ENCODE measurements at places on chromosomes 11 and 22.
A peak's percentile ranks its signal among the peaks of the same experiment; 100 is the strongest.

DNA sequence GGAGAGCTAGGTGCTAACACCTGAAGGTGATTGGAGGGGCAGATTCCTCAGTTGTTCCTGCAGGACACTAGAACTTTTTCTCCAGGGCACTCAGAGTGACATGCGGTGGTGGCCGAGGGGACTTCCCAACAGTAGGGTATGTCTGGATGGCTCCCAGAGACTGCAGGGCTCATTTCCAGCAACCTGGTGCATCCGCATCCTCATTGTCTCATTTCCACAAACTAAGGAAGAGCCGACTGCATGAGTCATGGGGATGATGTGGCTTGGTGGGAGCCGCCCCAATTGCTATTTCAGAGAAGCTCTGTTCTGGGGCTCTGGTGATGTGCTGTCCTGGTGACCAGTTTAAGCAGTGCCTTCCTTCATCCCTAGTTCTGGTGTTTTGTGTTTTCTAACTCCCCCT, 2.8 kb upstream of the ROBO4 start:
- DNase-seq = no peak

- no peak for DNase-seq
Measured at GRCh38 chr11:3213659-3214419, 4.8 kb downstream of the MRGPRG start.

- DNase-seq = no peak
Measured at GRCh38 chr11:19237813-19238212, 2.9 kb downstream of the E2F8 start.

- no peak for DNase-seq
Measured at GRCh38 chr11:75200051-75200450, 40.5 kb upstream of the TPBGL start.

- DNase-seq = peak; percentile 18
Measured at GRCh38 chr11:66543263-66544107, 2.4 kb downstream of the ZDHHC24 start.

- DNase-seq = no peak
Measured at GRCh38 chr11:119087747-119088241, 3.1 kb downstream of the HMBS start.

DNA sequence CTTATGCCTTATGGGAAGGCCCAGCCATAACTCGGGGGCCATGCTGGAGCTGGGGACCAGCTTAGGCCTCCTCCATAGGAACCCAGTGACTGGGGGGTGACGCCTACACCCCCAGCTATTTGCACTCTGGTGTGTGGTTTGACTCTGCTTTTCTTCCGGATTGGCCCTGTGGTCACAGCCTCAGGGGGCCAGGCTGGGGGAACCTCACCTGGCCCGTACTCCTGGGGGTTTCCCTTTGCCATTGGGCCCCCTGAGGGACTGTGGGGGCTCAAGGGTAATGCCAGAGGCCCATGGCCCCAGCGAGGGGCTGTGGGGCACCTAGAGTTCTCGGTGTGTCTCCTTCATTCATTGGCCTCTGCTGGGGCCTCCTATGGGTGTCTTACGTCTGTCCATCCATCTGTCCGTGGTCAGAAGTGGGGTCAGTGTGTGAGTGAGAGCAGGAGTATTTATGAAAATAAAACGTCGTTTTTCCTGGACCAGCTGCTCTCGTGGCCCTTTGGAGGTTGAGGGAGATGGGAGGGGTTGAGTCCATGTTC, 6.3 kb upstream of the SH3BP1 start:
- no peak for DNase-seq

DNA sequence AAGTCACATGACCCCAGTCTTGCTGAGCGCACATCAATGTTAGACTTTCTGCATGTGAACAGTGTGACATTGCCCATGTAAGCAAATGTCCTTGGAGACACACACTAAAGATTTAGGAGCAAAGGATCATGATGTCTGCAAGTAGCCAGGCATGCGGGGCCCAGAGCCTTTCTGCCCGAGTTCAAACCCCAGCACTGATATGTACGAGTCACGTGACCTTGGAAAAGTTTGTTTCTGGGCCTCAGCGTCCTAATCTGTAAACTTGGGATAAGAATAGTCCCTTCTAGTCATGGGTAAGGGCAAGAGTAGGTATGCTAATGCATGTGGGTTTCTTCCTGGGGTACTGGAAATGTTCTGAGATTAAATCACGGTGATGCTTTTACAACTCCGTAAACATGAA, 16.8 kb upstream of the PGA3 start:
- DNase-seq = no peak

DNA sequence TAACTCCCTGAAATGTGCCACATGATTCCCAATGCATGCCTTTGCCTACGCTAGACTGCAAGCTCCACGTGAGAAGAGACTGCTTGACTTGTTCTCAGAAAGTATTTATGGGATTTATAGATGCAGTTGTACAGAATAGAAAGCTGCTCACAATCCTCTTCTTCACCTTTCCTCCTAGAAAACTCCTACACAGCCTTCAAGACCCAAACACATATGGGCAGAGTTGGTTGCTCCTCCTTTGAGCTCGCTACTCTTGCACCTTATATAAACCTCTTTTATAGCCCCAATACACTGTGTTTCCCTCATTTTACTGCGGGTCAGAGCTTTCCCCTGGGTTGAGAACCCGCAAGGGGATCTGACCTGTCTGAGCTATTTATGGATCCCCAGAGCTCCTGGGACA, 16.4 kb downstream of the C1QTNF6 start:
- no peak for DNase-seq

DNA sequence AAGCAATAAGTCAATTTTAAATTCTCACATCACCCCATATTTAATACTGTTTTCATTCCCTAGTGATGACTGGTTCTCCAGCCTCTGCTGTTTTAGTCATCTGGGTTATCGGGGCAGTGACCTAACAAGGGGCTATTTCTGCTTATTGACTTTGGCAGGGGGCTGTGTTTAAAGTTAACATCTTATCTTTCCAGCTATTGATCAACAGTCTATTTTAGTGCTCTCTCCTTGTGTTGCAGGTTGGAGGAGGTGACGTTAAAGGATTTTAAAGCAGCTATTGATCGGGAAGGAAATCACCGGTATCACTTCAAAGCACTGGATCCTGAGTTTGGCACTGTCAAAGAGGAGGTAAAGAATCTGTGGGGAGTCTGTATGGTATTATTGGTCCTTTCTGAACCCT, 7.7 kb upstream of the DLAT start:
- no peak for DNase-seq

- DNase-seq = no peak
Measured at GRCh38 chr11:94920311-94920710, 53.0 kb downstream of the CWC15 start.

DNA sequence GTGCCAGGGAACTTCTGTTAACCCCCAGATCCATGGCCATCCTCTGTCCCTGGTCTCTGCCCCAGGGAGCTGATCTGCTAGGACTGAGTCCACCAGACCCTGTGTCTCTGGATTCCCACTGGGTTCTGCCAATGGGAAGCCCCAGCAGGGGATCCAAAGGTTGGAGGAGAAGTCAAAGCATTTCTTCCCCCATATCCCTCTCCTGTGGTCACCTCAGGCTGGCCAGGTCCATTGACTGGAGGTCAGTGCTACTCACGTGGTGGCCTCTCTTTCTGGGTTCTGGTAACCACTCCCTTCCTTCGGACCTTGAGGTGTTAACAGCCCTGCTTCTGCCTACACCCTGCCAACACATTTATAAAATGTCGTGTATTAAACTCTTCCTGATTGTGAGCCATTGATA, 69.7 kb upstream of the NECTIN1 start:
- DNase-seq = no peak

GRCh38 chr11:133896642-133897330, 51.5 kb upstream of the SPATA19 start:
- DNase-seq = no peak

- DNase-seq = no peak
Measured at GRCh38 chr11:70580036-70580805, 181.9 kb downstream of the CTTN start.

DNA sequence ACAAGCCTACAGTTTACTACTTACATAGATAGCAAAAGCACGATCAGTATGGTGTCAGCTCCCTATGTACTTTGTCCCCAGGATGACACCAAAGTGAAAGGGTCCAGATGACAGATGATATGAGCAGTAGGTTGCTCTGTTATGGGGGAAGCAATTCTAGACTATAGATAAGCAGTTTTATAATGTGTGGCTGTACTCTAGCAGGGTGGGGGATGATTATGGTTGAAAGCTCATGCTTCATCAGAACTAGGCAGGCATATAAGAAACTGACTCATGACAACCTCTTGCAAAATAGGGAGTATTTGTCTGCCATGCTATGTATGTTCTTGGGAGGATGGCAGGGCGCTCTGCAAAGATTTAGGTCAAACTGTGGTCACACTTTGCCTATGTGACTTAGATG, 158.2 kb upstream of the ZBED5 start:
- no peak for DNase-seq

DNA sequence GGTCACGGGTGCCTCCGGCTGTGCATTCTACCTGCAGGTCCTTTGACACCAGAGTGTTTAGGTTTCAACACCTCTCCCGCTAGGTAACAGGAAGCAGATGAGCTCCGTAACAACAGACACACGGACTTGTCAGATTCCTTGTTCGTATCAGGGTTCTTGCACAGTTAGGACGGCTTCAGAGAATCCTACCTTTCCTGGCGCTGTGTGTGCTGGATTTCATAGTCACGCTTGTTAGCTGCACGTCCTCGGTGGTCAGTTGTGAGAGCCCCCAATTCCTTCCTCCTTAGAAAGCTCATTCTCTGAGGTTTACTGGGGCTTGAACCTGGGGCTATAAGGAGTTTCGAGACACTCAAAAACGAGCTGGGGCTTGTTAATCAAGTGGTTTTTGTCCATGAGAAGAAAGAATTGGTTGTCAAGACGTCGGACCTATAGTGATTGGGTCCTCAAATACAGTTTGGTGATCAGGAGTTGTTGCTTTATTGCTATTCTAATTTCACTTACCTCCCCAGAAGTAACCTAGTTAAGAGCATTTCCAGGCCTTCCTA, 664 bp downstream of the DDB2 start:
- no peak for DNase-seq

DNA sequence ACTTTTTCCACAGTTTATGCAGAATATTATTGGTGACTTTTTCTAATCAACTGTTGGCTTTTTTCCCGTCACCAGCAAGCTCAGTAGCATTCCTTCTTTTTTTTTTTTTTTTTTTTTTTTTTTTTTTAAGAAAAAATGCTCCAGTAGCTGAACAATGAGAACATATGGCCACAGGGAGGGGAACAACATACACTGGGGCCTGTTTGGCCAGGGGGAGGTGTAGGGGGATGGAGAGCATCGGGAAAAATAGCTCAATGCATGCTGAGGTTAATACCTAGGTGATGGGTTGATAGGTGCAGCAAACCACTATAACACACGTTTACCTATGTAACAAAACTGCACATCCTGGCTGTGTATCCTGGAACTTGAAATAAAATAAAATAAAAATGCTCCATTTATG, 82.5 kb downstream of the ARHGAP42 start:
- DNase-seq = no peak

DNA sequence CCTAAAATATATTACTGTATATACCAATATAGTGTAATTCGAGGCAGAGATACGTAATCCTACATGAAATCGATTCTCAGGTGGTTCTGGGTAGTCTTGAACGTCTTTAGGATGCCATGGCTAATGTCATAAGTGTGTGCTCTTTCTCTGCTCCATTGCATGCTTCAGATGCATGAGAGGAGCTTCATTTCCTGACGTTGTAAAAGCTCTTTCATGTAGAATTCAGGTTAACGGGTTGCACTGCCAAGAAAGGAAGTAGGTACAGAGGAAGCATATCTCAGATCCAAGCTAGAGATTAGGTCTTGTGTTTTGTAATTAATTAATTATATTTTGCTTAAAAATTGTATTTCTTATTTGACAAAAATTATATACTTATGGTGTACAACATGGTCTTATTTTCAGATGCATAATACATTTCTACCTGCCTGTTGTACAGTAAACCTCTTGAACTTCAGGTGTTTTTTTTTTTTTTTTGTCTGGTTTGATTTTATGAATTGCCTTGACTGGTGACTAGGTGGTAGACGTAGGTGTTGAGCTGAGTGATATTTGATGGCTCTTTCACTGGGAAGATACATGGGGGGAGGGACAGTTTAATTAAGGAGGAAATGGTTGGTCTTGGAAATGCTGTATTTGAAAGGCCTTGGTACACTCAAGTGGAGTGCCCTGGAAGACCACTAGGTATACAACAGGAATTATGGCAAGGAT, 9.3 kb downstream of the NUP50 start:
- no peak for DNase-seq

- DNase-seq = no peak
Measured at GRCh38 chr11:74479732-74480123, 12.4 kb upstream of the KCNE3 start.

DNA sequence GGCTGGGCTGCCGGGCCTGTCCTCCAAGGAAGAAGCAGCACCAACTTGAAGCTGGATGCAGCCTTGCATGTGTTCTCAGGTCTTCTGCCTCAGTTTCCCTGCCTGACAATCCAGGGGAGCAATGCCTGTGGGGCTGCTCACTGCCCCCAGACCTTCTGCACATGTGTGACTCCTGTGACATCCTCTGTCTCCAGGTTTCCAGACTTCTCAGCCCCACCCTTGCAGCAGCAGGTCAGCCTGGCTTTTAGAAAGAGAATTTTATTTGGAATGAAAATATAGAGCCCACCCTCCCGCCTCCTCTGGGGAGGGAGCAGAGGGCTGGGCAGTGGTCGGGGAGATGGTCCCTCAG, 301 bp upstream of the PTPRCAP start:
- DNase-seq = no peak

DNA sequence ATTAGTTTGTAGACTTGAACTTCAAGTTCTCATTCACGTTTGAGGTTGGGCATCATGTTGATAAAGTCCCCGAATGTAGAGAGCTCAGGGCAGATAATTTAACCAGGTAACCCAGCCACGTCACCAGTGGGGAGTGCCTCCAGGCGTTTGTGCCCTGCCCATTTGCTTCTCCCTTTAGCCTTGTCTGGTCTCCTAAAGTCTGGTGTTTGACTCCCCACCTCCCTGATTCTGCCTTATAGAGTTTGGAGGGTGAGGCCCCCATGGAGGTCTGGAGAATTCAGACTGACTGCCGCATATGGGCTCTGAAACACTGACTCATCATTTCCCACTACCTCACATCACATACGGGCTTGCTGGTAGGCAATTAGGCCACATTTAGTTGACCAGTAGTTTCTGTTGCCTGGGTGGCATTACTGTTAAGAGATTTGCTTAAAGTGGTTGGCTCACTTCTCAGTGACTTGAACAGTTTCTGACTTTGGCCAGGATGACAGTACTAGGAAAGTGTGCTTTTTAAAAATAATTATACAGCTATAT, 99.3 kb upstream of the GAL start:
- no peak for DNase-seq

- no peak for DNase-seq
Measured at GRCh38 chr11:44530413-44531115, 34.9 kb upstream of the CD82 start.

Measured in anterior cingulate cortex (tissue), 58 donors.